ENCODE measurements at places on chromosomes 5 and 9.
A peak's percentile ranks its signal among the peaks of the same experiment; 100 is the strongest.

- DNase-seq: no peak
- no peak overlapping the region for H3K27ac ChIP-seq
- H3K4me1 ChIP-seq: no peaks in the 10 kb centered on the region
- no peaks in the 10 kb centered on the region for H3K36me3 ChIP-seq
Observed at GRCh38 chr5:81553567-81554212, 159.8 kb upstream of the ACOT12 start.

- H3K36me3 ChIP-seq: no peaks in the 10 kb centered on the region
- H3K4me3 ChIP-seq: no peak overlapping the region
- H3K27ac ChIP-seq: no peak overlapping the region
- no peaks in the 10 kb centered on the region for H3K4me1 ChIP-seq
Observed at GRCh38 chr5:23024470-23024869, 171.3 kb upstream of the CDH12 start.

DNA sequence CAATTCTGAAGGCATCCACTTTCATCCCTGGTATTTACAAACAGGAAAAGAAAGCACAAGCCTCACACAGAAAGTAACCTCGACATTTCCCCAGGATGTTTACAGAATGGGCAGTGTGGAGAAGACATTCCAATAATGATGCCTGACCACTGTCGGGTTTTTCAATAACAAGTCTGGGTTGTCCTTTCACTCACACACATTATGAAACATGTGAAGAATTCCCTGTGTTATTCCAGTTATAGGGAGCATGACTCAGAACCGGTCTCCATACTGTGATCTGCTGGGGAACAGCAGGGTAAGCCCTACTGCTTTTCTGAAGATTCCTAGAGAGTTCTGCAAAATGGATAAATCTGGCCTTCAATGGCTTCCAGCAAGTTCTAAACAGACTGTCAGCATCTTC is 155.3 kb downstream of the ADAMTS12 start:
- no peaks in the 10 kb centered on the region for H3K27me3 ChIP-seq
- H3K4me3 ChIP-seq: no peak overlapping the region
- DNase-seq: no peak
- no peak overlapping the region for H3K27ac ChIP-seq
- peaks cover 6% of the 10 kb centered on the region for H3K4me1 ChIP-seq
- no peaks in the 10 kb centered on the region for H3K36me3 ChIP-seq

GRCh38 chr5:76859591-76860247 is 9.9 kb downstream of the S100Z start:
- H3K27ac ChIP-seq: no peak overlapping the region

GRCh38 chr9:24832307-24832706 is 286.6 kb upstream of the IZUMO3 start:
- H3K27me3 ChIP-seq: no peaks in the 10 kb centered on the region
- no peak overlapping the region for H3K4me3 ChIP-seq
- no peak for DNase-seq
- no peaks in the 10 kb centered on the region for H3K4me1 ChIP-seq

- H3K27ac ChIP-seq: no peak overlapping the region
- DNase-seq: no peak
- H3K27me3 ChIP-seq: no peaks in the 10 kb centered on the region
- no peak overlapping the region for H3K4me3 ChIP-seq
Observed at GRCh38 chr5:135076801-135077200, 42.8 kb upstream of the PITX1 start.

GRCh38 chr9:18907927-18908625 is 124.9 kb downstream of the SAXO1 start:
- no peak overlapping the region for H3K4me3 ChIP-seq
- no peaks in the 10 kb centered on the region for H3K27me3 ChIP-seq
- DNase-seq: no peak
- no peak overlapping the region for H3K27ac ChIP-seq

DNA sequence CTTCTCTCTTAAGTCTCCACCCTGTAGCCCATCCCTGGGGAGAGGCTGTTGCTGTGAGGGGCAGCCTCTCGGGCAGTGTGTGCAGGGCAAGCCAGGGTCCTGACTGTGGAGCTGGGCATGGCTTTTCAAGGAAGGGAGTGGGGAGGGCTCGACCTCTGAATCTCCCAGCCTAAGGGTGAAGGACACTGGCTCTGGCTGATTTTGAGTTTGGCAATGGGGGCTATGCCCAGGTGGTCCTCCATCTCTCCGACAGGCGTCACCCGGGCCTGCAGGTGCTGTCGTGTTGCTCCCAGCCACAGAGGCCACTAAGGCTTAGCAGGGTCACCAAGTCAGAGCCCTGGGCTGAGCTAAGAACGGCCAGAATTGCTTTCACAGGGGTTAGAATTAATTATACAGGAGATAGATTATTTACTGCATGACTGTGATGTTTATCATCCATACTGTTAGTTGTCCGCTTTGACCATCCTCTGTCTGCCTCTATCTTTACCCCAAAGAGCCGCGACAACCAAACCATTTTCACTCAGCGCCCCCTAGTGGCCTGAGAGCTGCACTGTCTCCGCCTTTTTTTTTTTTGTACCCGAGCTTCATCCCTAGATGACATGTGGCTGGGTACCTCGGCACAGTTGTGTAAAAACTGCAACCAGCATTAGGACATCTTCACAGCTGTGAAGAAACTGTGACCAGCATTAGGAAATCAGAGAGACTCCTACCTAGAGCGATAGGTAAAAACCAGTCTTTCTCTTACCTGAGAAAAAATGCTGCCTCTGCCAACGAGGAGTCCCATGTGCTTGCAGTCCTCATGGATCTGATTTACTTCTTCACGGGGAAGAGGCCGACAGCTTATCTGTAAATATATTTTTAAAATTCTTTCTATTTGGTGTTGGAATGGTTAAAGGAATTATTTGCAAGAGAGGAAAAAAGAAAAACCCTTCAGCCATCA is 44.5 kb downstream of the AGXT2 start:
- no peak overlapping the region for H3K27ac ChIP-seq
- no peaks in the 10 kb centered on the region for H3K4me1 ChIP-seq
- no peaks in the 10 kb centered on the region for H3K27me3 ChIP-seq
- no peak overlapping the region for H3K4me3 ChIP-seq
- H3K36me3 ChIP-seq: no peaks in the 10 kb centered on the region

GRCh38 chr5:135216471-135217343 is 182.3 kb downstream of the MACROH2A1 start:
- no peak overlapping the region for H3K27ac ChIP-seq
- no peak for DNase-seq
- H3K36me3 ChIP-seq: no peaks in the 10 kb centered on the region
- H3K4me1 ChIP-seq: no peaks in the 10 kb centered on the region

DNA sequence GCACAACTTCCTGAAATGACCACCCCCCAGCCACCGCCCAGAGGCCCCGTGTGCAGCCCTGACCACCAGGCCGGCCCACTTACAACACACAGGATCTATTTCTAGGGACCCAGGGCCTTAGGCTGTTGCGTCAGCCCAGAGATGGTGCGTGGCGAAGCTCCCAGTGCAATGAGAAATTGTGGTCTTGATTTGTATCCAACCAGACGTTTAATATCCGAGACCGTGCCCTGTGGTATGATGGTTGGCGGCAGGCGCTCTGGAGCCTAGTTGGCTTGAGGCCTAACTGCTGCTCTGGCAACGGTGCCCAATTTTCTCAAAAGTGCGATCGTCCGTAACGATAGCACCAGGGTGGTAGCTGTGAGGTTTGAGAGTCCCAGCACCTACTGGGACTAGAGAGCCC is 32.6 kb upstream of the SLC6A19 start:
- no peak overlapping the region for H3K27ac ChIP-seq
- H3K27me3 ChIP-seq: peaks cover 3% of the 10 kb centered on the region
- no peaks in the 10 kb centered on the region for H3K36me3 ChIP-seq
- no peak overlapping the region for H3K4me3 ChIP-seq

DNA sequence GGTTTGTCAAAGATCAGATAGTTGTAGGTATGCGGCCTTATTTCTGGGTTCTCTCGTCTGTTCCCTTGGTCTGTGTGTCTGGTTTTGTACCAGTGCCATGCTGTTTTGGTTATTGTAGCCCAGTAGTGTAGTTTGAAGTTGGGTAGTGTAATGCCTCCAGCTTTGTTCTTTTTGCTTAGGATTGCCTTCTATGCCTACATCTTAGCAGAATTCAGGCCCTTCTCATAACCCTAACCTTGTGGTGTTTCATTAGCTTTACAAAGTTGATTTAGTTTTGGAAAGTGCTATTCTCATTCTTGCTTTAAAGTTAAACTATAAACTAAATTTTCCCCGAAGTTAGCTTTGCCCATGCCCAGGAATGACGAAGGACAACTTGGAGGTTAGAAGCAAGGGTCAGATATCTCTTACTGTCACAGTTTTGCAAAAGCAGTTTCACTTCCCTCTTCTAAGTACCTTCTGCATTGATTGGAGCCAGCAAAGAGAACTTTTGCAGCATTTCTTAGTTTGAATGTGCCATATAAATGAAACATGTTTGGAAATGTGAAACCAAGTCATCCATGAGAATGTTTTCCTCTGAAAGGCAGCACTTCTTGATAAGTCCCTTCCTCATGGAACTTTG is 274.3 kb upstream of the DMRT1 start:
- no peaks in the 10 kb centered on the region for H3K4me1 ChIP-seq
- no peaks in the 10 kb centered on the region for H3K27me3 ChIP-seq
- no peaks in the 10 kb centered on the region for H3K36me3 ChIP-seq
- no peak overlapping the region for H3K27ac ChIP-seq

DNA sequence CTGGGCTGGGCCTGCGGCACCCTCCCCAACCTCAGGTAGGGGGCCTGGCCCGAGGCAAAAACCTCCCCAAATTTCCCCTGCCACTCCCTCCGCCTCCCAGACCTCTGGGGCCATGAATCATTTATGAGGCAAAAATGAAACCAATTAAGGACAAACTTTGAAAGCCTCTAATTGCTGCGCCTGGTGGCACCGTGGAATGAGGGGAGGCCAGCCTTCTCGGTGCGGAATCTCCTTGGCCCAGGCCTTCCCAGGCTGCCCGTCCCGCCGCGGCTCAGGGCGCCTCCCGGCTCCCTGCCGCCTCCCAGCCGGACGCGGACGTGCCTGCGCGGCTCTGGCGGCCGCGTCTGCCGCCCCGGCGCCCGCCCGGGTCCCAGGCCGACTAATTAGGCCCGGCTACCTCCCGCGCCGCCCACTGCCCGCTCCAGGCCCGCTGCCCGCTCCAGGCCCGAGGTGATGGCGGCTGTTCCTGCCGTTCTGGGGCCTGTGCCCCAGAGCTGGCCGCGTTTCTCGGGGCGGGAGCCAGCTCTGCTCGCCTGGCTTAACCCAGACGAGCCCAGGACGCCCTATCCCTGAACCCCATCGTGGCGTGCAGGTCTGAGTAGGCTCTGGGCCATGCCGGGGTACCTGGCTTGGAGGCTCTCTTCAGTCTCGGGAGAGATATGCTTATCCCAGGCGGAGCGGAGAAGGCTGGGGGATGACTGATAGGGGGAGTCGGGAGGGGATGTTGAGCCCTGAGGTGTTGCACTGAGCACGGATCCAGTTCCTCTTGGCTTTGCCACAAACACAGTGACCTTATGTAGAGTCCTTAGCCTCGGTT is 20.1 kb downstream of the CXXC5 start:
- H3K27ac ChIP-seq: peak overlapping the region; percentile 86
- no peak for DNase-seq
- peaks cover 87% of the 10 kb centered on the region for H3K4me1 ChIP-seq
- H3K36me3 ChIP-seq: no peaks in the 10 kb centered on the region
- no peaks in the 10 kb centered on the region for H3K27me3 ChIP-seq

DNA sequence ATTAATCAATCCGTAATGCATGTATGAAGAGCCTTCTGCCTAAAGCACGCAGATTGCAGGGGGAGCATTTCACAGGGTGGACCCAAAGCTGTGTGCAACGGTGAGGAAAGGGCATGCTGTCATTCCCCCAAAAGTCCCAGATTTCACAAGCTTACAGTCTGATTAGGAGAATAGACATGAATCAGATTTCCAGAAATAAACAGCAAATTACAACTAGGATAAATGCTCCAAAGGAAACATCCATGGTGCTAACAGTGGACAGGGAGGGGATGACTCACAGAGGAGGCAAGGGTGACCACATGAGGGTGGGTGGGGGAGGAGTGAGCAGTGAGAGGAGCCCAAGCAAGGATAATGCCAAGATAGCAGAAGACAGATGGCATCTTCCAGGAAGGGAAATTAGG is 258.4 kb upstream of the TAS2R1 start:
- no peaks in the 10 kb centered on the region for H3K27me3 ChIP-seq
- no peaks in the 10 kb centered on the region for H3K4me1 ChIP-seq
- no peak overlapping the region for H3K27ac ChIP-seq
- H3K36me3 ChIP-seq: no peaks in the 10 kb centered on the region

GRCh38 chr5:173928871-173929574 is 40.9 kb downstream of the CPEB4 start:
- no peak overlapping the region for H3K4me3 ChIP-seq
- DNase-seq: no peak
- no peak overlapping the region for H3K27ac ChIP-seq
- peaks cover 16% of the 10 kb centered on the region for H3K36me3 ChIP-seq
- no peaks in the 10 kb centered on the region for H3K27me3 ChIP-seq

DNA sequence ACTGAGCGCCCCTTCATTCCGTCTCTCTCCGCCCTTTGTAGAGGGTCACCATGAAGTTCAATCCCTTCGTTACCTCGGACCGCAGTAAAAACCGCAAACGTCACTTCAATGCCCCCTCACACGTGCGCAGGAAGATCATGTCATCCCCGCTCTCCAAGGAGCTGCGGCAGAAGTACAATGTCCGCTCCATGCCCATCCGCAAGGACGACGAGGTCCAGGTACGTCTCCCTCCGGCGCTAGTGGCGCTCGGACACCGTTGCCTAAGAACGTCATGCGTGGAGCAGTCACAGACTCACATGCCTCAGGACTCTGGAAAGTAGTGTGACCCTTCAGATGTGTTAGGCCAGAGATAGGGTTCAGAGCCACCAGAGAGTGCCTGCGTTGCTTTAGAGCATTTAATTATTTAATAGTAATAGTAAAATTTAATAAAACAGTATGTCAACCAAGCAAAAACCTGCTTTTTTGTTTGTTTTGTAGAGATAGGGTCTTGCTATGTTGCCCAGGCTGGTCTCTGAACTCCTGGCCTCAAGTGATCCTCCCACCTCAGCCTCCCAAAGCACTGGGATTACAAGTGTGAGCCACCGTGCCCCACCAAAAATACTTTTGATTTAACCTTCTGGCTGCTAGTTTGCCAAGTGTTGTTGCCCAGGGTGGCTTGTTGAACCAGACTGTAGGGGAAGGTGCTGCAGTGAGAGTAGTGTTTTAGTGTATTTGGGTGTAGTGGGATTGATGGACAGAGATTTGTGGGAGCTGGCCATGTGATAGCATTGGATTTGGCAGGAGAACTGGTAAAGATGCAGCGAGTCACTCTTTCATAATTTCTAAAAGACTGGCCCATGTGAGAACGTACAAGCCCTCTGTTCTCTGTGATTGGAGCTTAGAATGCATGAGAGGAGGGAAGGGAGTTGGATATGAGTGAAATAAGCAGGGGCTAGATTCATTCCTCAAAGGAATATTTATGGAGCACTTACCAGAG is 888 bp downstream of the RPL26L1 start:
- H3K27ac ChIP-seq: peak overlapping the region; percentile 88
- H3K36me3 ChIP-seq: peaks cover 23% of the 10 kb centered on the region
- H3K4me3 ChIP-seq: peak overlapping the region; percentile 85

DNA sequence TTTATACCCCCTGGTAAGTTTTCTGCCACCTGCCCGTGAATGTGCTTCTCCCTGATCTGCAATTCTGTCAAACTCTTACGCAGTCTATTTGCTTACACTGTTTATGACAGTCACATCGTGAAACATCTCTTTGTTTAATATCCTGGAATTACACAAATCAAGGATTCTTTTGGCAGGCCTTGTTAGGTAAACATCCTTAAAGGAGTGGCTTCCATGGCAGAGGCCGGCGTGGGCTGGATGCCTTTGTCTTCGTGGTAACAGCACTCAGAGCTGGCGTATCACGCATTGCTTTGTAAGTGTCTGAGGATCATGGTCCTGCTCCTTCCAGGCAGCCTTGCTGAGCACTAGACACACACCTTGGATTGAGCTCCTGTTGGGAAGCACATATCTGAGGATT is 145.7 kb downstream of the IRX1 start:
- H3K4me1 ChIP-seq: no peaks in the 10 kb centered on the region
- no peak overlapping the region for H3K4me3 ChIP-seq
- no peak for DNase-seq
- H3K27me3 ChIP-seq: no peaks in the 10 kb centered on the region

Measured in lower lobe of right lung (tissue), 2 donors.